ENCODE measurements at places on chromosomes 7 and 10.

- no peak for DNase-seq
Measured at GRCh38 chr10:112139176-112139575, 44.4 kb downstream of the GPAM start.

DNA sequence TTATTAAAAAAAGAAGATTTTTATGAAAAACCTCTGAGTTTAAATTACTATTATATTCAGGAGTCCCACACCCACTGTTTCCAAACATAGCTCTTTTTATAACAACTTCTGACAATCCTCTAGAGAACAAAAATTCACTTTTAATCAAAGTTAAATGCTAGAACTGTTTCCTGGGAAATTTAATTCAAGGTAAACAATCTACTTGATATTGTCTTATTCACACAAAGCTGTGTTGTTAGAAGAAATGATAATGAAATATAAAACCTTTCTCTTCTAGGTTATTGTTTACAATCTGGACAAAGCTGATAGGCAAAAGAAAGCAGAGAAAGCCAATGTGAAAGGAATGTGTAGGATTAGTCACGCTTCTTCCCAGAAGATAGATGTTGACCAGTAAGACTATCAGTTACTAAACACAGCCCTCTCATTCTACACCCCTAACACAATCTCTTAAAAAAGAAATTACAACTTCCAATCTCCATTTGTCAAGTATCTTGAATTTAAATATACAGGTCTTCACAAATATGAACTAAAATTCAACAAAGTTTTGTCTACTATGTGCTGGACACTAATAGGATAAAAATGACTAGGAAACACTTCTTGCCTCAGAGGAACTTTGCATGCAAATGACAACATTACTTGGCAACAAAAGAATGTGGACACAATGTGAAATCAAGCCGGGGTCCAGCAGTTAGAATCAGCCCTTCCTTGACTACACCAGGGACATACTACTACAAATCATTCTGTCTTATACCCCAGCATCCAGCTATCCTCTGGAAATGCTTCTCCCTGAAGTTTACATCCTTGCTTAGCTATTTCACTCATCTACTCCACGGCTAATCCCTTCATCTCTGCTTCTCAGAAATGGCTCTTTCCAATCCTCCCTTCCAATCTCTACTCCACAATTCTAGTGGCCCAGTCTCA is 123.7 kb downstream of the IMMP2L start:
- no peak for DNase-seq

GRCh38 chr7:66344166-66344565 is 139.0 kb downstream of the TPST1 start:
- DNase-seq: no peak

- DNase-seq: no peak
Measured at GRCh38 chr10:7192061-7192460, 218.8 kb downstream of the SFMBT2 start.

GRCh38 chr7:140702774-140703173 is 6.3 kb downstream of the NDUFB2 start:
- no peak for DNase-seq

- no peak for DNase-seq
Measured at GRCh38 chr10:30697806-30698205, 68.3 kb upstream of the LYZL2 start.

DNA sequence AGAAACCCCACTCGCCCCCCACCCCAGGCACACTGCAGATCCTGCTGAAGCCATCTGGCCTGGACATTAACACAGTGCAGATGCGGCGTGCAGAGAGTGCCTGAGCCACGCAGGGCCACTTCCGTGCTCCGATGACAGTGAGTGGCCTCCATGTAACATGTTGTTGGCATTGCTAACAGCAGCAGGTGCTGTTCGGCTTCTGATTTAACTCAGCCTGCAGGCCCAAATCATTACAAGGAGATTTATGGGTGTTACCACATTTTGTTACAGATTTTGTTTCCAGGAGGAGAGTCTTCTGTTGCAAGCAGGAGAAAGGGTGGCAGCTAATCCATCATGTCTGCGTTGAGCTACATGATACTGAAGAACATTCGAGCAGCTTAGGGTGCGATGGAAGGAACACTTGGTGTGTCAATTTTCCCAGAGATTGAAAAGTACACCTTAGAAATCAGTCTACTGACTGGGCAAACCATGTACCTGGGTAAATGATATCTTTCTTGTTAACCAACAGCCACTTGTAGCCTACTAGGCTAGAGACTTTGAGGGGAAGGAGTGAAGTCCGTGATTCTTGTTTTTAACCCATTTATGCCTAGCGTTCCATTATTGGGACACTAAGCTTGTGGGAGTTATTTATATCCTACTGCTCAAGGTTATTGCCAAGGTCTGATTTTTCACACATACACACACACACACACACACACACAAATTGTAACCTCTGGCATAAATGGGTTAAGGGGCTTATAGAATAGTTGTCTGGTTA is 90.0 kb downstream of the JCAD start:
- no peak for DNase-seq

DNA sequence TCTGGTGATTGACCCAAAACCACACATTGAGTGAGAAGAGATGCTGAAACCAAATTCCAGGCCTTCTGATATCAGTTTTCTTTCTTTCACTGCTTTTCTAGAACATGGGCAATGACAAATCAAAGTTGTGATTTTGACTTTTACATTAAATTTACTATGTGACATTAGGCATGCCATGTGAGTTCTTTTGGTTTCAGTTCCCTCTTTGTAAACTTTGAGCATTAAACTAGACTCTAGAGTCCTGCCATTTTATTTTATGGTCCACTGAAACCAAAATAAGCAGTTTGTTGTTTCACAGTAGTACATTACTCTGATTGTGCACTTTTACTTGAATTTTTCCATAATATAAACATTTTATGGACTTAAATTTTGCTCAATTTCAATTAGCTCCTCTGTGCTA is 381.1 kb upstream of the SEMA3D start:
- DNase-seq: no peak

DNA sequence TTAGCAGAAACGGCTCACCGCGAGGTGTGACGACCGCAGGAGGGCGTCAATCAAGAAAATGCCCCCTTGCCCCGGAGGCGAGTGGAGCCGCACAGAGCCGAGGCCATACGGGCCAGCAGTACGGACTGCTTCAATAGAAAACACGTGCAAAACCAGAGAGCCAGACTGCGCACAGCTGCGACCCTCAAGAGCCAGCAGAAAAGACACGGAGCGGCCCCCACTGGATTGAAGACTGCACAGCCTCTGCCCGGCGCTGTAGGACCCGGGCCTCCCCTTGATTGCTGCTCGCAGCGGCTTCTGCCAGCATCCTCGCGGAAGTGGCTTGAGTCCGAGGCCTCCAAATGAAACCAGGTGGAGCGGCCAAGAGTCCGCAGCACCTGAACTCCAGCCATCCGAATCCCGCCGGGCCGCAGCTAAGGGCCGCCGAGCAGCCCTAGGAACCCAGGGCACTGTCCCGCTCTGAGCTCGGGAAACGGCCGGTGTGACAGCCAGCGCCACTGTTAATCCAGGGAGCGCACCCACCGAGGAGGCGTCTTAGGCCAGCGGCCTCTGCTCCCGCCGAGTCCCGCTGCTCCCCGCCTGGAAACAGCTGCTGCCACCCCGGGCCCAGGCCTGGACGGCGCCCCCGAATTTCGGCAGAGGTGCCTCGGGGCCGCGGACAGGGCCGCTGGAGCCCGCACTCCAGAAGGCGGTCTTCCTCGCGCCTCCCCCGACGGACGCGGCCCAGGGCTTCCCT is 660 bp upstream of the HHEX start:
- no peak for DNase-seq

DNA sequence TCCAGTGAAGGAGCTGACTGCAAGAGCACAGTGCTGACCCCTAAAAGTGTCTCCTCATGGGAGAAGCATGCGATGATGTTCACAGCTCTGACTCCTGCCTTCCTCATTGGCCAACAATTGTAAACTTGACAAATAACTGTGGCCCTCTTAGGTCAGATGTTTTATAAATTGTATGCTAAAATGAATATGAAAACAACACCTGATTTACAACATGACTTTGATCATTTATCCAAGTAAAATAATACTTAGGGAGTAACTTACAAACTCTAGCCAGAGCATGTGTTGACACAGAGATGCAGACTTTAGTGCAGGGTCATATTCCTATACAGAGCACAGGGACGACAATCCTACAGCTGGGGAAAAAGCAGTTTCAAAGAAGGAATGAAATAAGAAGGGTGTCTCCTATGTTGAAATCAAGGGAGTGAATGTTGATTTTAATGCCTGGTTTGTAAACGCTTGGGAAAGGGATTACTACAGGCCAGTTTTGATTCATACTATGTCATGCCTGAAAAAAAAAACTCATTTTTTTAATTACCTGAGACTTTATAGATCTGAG is 391.4 kb upstream of the AKR1E2 start:
- DNase-seq: no peak
